Breast epithelium (tissue), 4 donors: ENCODE measurements at places on chromosomes 1 and 21.

DNA sequence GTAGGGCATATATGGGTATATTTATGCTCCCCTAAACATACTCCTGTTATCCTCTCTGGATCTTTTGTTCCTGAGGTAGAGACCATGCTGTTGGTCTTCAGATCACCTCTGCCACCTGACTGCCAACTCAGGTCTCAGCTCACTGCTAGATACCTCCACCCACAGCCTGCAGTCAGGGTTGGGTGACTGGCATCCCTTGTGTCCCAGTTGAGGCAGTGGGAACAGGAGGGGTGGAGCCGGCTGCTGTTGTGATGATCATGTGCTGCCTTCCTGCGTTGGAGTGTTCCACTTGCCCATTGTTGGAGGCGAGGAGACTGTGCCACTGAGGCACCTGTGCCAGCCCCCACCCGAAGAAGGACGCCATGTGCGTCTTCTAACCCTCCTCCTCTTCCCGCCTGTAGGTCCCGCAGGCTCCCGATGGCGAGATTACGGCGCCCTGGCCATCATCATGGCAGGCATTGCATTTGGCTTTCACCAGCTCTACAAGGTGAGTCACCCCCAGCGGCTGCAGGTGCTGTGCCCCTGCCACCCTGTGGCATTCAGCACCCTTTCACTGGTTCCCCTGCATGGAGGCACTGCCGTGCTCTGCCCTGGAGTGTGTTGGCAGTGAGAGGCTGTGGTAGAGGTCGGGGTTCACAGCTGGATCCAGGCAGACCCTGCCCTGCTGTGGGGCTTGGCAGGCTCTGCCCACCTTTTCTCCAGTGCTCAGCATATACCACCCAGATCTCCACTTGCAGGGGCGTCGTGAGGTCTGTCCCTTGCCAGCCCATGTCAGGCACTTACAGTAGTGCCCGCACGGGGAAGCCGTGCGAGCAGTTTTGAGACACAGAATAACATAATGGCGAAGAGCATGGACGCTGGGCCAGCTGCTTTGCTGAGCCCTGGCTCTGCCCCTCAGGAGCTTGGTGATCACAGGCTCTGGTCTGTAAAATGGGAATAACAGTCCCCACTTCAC is 143.5 kb downstream of the PEX14 start:
- H3K36me3 ChIP-seq, result no peaks in the 10 kb centered on the region
- no peaks in the 10 kb centered on the region for H3K27me3 ChIP-seq
- H3K27ac ChIP-seq, result no peak overlapping the region

DNA sequence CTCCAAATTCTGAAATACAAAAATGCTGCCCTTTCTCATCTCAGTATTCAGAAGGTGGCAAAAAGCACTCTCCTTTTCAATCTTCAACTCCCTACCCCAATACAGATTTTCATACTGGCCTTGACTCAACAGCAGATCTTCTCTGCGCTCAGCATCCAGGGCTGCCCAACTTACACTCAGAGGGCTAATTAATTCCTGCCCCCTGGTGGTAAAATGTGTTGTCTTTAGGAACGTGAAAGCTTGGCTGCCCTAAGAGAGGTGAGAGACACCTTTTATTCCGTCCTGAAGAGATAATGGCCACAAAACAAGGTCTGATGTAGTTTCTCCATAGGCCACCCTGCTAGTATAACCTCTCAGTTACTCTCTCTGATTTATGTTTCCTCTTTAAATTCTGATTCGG is 25.0 kb downstream of the KRTAP24-1 start:
- no peak for DNase-seq
- H3K36me3 ChIP-seq, result no peaks in the 10 kb centered on the region
- no peak overlapping the region for H3K27ac ChIP-seq
- no peak overlapping the region for H3K4me3 ChIP-seq
- no peaks in the 10 kb centered on the region for H3K27me3 ChIP-seq

- no peaks in the 10 kb centered on the region for H3K4me1 ChIP-seq
- no peak overlapping the region for H3K4me3 ChIP-seq
- no peak overlapping the region for H3K27ac ChIP-seq
- no peaks in the 10 kb centered on the region for H3K36me3 ChIP-seq
- DNase-seq, result no peak
- H3K27me3 ChIP-seq, result no peaks in the 10 kb centered on the region
These were observed 307.9 kb upstream of the PRMT6 start for GRCh38 chr1:106748606-106749005.

GRCh38 chr1:87941337-87941946 is 612.8 kb downstream of the LMO4 start:
- no peaks in the 10 kb centered on the region for H3K4me1 ChIP-seq
- no peaks in the 10 kb centered on the region for H3K36me3 ChIP-seq
- no peaks in the 10 kb centered on the region for H3K27me3 ChIP-seq

GRCh38 chr1:21874778-21875547 is 62.1 kb downstream of the HSPG2 start:
- DNase-seq, result no peak
- H3K4me1 ChIP-seq, result no peaks in the 10 kb centered on the region
- no peaks in the 10 kb centered on the region for H3K27me3 ChIP-seq
- no peak overlapping the region for H3K4me3 ChIP-seq

DNA sequence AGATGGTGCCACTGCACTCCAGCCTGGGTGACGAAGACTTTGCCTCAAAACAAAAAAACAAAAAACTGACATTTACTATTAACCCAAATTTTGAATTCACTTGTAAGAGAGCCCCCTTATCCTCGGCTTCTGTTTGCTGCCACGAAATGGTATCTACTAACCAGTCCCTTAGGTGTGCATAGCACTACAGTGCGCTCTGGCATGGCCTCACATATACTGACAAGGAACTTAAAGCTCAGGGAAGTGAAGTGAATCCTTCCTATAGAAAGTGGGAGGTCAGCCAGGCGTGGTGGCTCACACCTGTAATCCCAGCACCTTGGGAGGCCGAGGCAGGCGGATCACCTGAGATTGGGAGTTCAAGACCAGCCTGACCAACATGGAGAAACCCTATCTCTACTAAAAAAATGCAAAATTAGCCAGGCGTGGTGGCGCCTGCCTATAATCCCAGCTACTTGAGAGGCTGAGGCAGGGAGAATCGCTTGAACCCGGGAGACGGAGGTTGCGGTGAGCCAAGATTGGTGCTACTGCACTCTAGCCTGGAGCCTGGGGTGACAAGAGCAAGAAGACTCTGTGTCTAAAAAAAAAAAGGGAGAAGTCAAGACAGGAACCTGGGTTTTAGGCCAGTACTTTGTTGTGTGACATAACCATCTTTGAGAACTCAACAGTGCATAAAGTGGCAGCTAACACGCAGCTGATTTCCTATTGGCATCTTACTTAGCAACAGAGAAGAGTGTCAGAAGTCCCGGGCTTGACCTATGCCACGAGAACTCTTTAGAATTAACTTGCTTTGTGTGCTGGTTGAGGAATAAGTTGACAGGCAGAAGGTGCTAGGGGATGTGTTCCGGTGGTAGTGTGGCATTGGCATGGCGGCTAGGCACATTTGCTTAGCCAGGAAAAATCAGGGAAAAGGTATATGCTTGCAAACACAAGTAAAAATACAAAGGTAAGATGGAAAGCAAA is 16.8 kb downstream of the ERRFI1 start:
- DNase-seq, result no peak
- no peaks in the 10 kb centered on the region for H3K36me3 ChIP-seq
- no peak overlapping the region for H3K4me3 ChIP-seq
- no peak overlapping the region for H3K27ac ChIP-seq

DNA sequence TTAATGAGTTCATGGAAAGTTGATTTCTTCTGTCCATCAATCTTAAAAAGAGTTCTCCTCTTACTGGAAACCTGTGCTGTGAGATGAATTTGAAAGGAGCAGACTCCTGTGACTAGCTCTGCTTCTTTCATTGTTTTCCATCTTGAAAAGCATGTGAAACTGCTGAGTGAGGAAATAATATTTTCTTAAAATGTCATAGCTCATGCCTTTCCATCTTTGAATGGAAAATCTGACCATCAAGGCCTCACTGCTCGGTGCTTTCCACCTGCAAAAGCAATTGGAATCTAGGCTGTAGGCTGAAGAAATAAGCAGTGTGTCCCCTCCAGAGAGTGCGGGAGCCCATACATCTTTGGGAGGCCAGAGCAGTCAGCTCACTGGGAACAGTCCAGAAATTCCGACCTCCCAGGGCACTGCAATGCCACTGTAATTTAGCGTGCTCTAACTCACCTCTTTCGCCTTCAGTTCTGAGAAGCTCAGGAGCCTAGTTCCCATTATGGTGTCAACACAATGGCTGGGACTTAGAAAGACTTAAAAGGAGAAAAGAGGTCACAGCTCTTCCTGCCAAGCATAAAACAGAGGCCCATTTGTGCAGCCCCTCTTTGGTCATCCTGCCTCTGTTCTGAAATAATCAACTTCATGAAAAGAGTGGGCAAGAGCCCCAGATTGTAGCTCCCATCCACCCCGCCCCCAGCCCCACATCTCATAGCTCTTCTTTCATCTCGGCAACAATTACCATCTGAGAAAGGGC is 50.4 kb upstream of the F3 start:
- H3K36me3 ChIP-seq, result no peaks in the 10 kb centered on the region
- no peak overlapping the region for H3K27ac ChIP-seq
- no peak for DNase-seq
- H3K4me1 ChIP-seq, result no peaks in the 10 kb centered on the region
- H3K4me3 ChIP-seq, result no peak overlapping the region

DNA sequence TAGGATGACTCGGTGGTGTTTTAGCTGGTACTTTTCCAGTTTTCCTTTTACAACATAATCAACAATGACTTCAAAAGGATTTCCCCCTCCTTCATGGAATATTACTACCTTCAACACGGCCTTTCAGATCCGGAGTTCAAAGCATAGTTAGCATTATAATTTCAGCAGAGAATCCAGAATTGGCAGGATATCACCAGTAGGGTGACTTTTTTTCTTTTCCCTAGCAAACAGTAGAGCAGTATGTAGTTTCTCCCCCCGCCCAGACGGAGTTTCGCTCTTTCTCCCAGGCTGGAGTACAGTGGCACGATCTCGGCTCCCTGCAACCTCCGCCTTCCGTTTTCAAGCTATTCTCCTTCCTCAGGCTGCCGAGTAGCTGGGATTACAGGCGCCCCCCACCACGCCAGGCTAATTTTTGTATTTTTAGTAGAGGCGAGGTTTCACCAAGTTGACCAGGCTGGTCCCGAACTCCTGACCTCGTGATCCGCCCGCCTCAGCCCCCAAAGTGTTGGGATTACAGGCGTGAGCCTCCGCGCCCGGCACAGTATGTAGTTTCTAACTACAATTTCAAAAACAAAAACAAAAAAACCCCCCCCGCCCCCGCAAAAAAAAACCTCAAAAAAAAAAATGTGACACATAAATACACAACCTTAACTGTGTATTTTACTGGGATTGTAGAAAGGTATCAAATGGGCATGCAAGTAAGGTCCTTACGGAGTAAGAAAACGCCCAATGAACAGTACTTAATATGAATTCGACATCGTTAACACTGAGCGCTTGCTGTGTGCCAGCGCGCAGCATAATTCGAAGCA is 1.5 kb upstream of the COX20 start:
- peaks cover 15% of the 10 kb centered on the region for H3K4me1 ChIP-seq
- DNase-seq, result peak; percentile 60
- no peaks in the 10 kb centered on the region for H3K36me3 ChIP-seq
- H3K4me3 ChIP-seq, result peak overlapping the region; percentile 87
- peak overlapping the region; percentile 100 for H3K27ac ChIP-seq

DNA sequence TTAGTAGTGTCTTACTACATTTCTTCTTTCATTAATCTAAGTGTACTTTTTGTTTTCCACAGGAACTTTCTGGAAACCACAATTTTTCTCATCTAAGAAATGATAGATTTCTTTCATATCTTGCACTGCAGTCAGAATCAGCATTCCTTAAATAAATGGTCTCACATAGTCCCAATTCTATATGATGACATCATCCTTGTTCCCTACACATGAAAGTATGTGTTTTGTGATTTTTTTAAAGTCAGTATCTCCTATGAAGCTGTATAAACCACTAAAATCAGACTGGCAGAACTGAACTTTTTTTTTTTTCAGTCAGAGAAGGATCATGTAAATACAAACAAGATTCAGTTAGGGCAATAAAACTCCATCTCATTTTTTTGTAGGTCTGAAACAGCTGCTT is 742.6 kb upstream of the CXADR start:
- H3K27me3 ChIP-seq, result no peaks in the 10 kb centered on the region
- H3K4me1 ChIP-seq, result no peaks in the 10 kb centered on the region
- H3K27ac ChIP-seq, result no peak overlapping the region
- no peak overlapping the region for H3K4me3 ChIP-seq
- H3K36me3 ChIP-seq, result no peaks in the 10 kb centered on the region

DNA sequence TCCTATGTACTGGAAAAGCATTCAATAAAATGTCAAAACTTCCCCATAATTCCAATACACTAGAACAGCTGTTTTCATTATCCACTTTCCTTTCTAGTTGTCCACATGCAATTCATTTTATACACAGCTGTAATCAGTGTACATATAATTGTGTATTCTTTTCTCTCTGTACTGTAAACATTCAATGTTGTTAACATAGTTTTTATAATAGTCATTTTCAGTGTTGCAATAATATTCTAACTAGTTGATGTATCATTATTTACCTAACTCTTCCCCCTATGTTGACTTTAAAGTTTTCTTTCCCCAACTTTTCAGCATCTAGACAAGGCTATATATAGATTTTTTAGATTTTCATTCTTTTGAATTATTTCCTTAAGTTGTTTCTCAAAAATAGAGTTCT is 44.4 kb downstream of the DIPK1A start:
- no peaks in the 10 kb centered on the region for H3K27me3 ChIP-seq
- no peak overlapping the region for H3K4me3 ChIP-seq
- H3K36me3 ChIP-seq, result no peaks in the 10 kb centered on the region
- no peak for DNase-seq
- H3K4me1 ChIP-seq, result no peaks in the 10 kb centered on the region

- H3K4me1 ChIP-seq, result no peaks in the 10 kb centered on the region
- H3K27ac ChIP-seq, result no peak overlapping the region
- no peaks in the 10 kb centered on the region for H3K36me3 ChIP-seq
- DNase-seq, result no peak
These were observed 80.4 kb upstream of the TARDBP start for GRCh38 chr1:10932088-10932487.

DNA sequence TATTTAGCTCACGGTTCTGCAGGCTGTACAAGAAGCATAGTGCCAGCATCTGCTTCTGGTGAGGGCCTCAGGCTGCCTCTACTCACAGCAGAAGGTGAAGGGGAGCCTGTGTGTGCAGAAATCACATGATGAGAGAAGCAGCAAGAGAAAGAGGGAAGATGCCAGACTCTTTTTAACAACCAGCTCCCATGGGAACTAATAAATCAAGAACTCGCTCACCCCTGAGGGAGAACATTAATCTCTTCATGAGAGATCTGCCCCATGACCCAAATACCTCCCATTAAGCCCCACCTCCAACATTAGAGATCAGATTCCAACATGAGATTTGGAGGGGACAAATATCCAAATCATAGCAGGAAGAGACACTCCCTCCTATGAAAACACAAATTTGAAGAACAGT is 74.1 kb downstream of the OLFML2B start:
- H3K4me1 ChIP-seq, result no peaks in the 10 kb centered on the region
- no peak overlapping the region for H3K27ac ChIP-seq
- DNase-seq, result no peak
- no peaks in the 10 kb centered on the region for H3K27me3 ChIP-seq
- H3K4me3 ChIP-seq, result no peak overlapping the region

GRCh38 chr1:5585256-5585655 is 407.0 kb downstream of the NPHP4 start:
- H3K4me3 ChIP-seq, result no peak overlapping the region
- no peaks in the 10 kb centered on the region for H3K36me3 ChIP-seq
- H3K27ac ChIP-seq, result no peak overlapping the region
- no peaks in the 10 kb centered on the region for H3K4me1 ChIP-seq
- DNase-seq, result no peak
